ENCODE measurements at places on chromosomes 3 and 15.

- DNase-seq = no peak
These were observed 4.4 kb downstream of the TGFBR2 start for GRCh38 chr3:30610702-30611368.

DNA sequence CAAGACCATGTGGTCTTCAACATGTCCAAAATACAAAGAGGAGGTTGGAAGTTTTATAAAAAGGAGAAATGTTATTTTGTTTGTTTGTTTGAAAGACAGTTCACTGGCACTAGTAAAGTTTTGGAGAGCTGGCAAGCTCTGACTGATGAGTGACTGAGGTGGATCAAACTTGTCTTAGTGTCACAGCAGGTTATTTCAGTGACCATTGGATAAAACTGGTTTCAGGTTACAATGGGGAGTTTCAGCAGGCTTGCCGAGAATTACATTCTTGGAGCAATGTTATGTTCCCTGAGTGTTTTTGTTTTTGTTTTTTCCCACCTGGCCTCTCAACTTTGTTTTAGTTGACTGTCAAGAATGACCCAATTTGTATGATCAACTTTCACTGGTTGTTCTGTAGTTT lies 414.5 kb upstream of the ARHGEF26 start:
- no peak for DNase-seq

DNA sequence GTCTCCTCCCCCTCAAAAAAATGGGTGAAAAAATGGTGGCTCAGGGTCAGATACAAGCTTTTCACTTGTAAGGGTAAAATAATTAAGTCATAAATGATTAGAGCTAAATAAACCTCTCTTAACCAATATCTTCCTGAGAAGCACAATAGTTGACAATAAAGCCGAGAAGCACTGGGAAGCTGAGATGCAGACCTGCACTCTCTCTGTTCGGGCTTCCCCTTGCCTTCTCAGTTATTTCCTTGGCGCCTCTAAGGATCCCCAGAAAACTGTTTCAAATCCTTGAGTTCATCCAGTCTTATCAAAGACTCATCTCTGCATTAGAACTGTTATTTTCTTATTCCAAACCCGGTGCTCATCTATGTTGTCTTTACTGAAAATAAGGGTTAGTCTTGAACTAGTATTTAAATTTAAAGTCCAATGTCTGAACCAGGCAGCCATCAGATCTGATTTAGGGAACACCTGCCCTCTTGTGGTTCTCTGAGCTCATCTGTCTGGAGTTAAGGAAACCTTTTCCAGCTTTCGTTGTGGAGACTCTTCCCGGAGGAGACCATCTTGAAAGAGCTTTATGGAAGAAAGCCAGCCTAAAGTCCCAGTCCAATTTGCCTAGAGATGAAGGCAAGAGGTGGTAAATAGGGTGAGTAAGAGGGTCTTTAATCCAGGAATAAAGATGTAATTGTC lies 256.4 kb upstream of the MCTP2 start:
- DNase-seq = peak; percentile 68

DNA sequence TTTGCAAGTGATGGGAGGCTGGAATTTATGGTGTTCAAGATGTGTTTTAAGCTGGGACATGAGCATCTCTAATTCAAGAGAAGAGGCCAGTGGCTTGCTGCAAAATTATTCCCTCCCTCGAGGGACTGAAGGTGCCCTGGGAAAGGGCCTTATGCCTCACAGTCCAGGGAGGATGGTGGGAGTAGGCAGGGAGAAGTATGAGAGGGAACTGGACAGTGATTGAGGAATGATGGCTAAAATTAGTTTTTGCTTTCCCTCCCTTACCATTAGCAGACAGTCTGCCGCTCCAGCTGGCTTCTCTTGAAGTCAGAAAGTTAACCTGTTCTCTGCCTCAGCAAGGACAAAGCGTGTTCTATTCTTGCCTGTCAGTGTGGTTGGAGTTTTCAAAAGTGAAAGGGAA lies 139.8 kb upstream of the SEMA6D start:
- no peak for DNase-seq

DNA sequence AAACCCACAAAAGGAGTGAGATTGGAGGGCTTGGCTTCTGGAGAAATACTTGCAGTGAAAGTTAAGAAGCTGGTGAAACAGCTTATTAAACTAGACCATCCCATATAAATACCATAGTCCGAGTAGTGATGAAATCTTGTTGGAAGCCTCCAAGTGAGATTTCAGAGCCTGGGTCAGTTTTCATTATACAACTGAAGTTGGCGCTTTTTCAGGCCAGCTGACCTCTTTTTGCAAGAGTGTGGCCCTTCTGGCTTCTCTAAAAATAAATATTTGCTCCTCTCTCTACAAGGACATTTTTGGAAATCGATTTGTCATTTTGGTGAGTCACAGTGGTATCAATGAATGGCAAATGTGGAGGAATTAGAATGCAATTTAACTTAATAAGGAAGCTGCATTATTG lies 51.2 kb upstream of the THRB start:
- DNase-seq = no peak

DNA sequence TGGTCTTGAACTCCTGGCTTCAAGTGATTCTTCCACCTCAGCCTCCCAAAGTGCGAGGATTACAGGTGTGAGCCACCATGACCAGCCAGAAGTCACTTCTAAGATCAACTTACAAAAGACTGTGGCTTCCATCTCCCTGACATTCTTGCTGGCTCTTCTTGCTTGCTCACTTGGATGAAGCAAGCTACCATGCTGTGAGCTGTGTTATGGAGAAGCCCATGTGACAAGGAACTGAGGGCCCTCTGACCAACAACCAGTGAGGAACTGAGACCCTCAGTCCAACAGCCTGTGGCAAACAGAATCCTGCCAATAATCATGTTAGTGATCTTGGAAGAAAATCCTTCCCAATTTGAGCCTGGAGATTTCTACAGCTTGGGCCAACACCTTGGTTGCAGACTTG lies 7.2 kb upstream of the VPS8 start:
- DNase-seq = no peak

DNA sequence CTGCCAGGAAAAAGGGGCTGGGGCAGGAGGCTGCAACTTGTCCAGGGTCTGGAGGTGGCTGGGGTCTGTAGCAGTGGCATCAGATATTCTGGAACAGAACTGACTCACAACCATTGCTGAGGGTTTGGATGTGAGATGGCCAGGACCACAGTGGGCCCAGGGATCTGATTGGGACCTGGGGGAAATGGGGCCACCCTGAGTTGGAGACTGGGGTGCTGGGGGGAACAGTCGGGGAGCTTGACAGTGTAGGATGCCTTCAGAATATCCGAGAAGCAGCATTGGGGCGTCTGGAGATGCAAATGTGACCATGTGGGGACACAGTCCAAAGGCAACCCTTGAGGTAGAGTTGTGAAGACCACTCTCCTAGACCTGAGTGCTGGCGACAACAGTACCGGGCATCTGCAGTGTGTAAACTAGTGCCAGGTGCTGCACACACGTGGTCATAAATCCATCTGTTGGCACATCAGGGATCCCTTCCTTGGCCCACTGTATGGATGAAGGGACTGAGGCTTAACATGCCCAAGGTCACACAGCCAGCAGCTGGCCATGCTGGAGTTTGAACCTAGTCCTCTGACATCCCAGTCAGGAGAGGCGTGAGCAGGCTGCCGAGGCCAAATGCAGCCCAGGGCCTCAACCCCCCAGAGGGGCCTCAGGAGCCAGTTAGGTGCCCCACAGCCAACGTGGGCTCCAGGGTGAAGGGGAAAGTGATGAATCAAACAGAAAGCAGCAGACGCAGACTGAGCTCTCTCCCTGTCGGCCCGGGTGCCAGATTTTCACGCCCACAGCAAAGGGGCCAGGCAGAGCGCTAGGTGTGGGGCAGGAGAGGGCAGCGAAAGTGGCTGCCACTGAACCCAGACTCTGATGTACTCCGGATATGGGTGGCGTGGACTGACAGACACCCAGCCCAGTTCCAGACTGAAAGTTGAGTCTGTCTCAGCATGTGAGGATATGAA lies 18.8 kb downstream of the HEMK1 start:
- DNase-seq = no peak

DNA sequence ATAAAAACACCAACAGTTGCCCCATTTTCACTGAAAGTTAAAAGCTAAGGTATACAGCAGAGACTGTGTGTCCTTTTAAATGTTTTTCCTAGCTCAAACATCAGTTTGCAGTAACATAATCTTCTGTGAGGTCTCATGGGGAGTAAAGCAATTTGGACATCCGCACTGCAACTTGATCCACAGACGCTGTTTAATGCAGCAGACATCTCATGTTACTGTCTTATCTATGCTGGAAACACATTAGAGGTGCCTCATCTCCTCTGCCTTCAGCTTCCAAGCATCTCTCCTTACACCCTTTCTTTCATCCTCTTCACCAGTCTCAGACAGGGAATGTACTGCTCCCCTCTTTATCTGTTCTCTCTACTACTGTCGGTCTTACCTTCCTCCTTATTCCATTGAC lies 53.7 kb upstream of the ATP11B start:
- peak; percentile 43 for DNase-seq

GRCh38 chr15:64100958-64101357 lies 5.2 kb downstream of the SNX1 start:
- DNase-seq = no peak

DNA sequence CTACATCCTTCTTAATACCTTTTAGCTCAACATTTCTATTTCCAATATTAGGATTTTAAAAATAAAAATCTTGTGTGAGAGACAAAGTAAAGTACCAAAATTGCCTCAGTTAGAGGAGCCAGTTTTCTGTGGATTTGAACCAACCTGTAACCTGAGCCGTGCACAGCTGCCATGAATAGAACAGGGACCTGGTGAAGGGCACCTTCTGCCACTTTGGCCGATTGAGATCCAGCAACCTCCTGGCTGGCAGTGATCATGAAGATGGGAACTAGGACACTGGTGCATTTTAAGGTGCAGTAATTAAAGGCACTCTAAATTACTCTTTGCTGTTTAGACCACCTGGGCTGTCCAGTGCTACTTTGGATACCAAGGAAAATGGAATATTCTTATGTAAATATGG lies 34.3 kb upstream of the TRAK1 start:
- no peak for DNase-seq

GRCh38 chr3:51874889-51875288 lies 512 bp downstream of the IQCF5 start:
- DNase-seq = no peak

- DNase-seq = peak; percentile 13
These were observed 89.1 kb downstream of the BCHE start for GRCh38 chr3:165748094-165748493.

- DNase-seq = no peak
These were observed 74.2 kb upstream of the ABHD17C start for GRCh38 chr15:80620931-80621330.

GRCh38 chr15:81060907-81061306 lies 60.2 kb downstream of the TLNRD1 start:
- DNase-seq = no peak

DNA sequence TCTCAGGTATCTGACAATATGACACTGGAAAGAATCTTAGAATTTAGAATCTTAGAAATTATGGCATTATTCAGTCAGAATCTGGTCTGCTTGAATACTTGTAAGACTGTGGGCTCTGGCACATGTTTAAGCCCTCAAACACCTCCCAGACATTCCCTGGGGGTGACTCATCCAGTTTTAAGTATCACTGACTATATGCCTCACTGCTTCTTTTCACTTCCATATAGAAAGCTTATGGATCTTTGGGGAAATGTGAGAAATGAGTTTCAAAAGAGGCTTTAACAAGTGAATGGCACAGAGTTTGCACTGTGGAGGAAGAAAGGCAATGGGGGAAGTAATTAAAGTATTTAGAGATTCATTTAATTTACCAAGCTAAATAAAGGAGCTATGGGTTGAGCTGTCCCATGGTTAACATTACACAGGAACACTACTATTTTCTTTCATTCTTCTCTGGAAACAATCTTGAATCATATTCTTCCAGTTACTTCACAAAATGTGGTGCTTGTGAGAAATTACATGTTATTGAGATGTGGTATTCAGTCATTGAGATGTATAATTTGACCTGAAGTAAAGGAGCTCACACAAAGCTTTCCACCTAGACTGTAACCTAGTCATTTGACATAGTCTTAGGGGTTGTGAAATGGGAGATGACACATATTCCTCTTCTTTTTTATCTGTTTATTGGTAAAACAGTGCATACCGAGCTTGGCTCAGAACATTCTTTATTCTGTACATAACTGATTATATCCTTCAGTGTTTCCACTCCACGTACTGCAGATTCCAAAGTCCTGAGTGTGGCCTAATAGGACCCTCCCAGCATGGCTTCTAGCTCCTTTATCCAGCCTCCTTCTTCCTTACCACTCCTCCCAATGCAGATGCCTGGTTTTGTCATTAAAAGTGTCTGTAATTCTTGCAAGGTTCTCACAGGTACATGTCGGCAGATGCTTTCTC lies 544.6 kb upstream of the NECTIN3 start:
- peak; percentile 98 for DNase-seq

- peak; percentile 40 for DNase-seq
These were observed 35.7 kb downstream of the NGRN start for GRCh38 chr15:90300988-90301706.

- peak; percentile 62 for DNase-seq
These were observed 462.1 kb downstream of the C3orf38 start for GRCh38 chr3:88611826-88612326.

DNA sequence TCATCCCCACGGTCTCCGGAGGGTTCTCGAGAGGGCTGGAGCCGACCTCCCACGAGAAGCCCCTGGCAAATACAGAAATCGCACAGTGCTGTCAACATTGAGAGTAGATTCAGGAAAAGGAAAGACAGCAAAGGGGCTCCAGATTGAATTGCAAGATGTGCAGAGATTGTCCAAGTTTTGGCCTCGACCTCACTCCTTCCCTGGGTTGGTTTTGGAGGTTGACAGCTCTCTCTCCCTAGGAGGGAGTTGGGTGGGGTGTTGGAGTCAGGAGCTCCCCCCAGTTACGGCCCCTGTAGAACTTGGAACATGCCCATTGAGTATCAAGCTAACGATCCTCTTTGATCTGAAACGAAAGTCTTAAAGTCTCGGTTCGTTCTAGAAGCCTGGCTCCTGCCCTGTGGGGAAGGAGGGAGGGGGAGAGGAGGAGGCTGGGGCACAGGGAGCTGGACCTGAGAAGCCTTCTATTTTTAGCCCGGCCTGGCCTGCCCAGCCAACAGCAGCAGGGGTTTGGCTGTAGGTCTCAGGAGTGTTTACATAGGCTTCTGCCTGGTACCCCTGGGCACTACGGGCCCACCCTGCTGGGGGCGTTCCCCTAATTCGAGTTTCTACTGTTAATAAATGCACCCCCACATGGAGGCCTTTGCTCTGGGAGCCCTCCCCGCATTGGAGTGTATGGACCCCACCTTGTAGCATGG lies 672 bp upstream of the KY start:
- DNase-seq = peak; percentile 42

DNA sequence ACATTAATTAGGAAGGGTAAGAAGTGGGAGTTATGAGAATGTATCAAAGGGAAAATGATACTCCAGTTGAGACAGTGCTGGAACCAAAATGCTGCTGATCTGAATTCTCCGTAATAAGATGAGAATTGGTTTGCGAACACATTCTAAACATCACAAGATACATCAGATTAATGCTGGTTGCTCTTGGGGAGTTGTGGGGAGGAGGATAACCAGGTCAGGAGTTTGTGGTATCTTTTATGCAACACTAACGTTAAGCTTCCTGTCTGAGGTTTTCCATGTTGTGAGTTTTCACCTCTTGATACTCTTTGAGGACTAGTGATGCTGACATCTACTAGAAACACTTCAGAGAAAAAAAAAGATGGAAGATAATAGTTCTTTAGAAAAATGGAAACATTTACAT lies 47.2 kb downstream of the PPARG start:
- no peak for DNase-seq

GRCh38 chr15:40859206-40859851 lies 14.7 kb downstream of the RHOV start:
- DNase-seq = peak; percentile 52
